ENCODE measurements at places on chromosomes 3 and 15. TPM values are rescaled to one million over a fixed set of nuclear protein-coding genes. Genes with fewer than 3 reads are reported as not detected.
A peak's percentile ranks its signal among the peaks of the same experiment; 100 is the strongest.

DNA sequence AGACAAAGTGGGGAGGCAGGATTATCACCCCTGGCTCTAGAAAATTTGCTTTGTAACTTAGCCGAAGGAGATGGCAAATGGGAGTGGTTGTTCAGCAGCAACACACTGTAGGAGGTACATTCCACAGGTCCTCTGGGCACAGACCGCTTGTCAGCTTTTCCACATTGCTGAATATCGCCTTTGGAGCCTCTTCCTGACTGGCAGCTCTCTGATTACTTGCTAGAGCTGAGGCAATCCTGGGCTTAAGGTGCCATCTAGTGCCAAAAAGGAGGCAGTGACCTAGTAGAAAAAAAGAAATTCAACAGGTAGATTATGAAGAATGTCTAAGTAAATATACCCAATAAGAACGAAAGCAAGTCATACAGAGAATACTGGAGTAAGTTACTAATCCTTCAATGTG lies 13.1 kb upstream of the SCN5A start:
- no peak for DNase-seq

GRCh38 chr3:14261229-14261628 lies 82.6 kb downstream of the LSM3 start:
- peak; percentile 72 for DNase-seq

DNA sequence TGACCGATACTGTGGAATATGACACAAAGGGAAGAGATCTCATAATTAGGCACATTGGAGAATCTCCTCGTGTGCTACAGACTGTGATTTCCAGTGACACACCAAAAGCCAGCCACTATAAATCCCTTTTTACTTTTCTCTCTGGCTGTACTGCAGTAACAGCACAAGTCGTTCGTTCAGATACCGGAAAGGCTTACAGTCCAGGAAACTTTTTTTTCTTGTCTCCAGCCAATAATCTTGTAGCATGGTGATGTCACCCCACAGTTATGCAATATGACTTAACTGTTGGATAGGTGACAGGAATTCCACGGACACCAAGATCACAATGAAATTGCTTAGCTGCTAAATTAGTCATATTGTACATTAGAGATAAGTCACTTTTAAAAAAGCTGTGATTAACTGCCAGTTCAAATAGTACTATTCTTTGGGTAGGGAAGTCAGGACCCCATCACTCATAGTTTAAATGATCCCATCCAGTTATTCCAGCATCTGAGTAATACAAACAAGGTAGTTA lies 36.3 kb upstream of the TSC22D2 start:
- peak; percentile 98 for DNase-seq

- no peak for DNase-seq
Measured at GRCh38 chr3:150365132-150365604, 42.9 kb upstream of the TSC22D2 start.

MORC1 gene
- not detected for total RNA-seq

PARL gene
- 30.9 TPM for total RNA-seq

TMEM158 gene
- total RNA-seq, result 2.4 TPM

Data from skin of body (tissue), 3 donors.